SK-N-MC (cell line): ENCODE measurements at places on chromosomes 2 and 18.

GRCh38 chr2:101401906-101402305 lies 14.6 kb upstream of the CREG2 start:
- DNase-seq = no peak

GRCh38 chr2:236715077-236715476 lies 145.5 kb downstream of the ACKR3 start:
- DNase-seq = no peak

- no peak for DNase-seq
These were observed 371.9 kb downstream of the NBAS start for GRCh38 chr2:15189216-15189615.

GRCh38 chr18:74303936-74304335 lies 11.7 kb upstream of the C18orf63 start:
- no peak for DNase-seq

GRCh38 chr2:24174851-24175277 lies at the start of gene FAM228A:
Gene FAM228A, plus strand, starts transcription at chr2:24175053. Its CDS starts 428 bp downstream, at chr2:24175481.
- no peak for DNase-seq

DNA sequence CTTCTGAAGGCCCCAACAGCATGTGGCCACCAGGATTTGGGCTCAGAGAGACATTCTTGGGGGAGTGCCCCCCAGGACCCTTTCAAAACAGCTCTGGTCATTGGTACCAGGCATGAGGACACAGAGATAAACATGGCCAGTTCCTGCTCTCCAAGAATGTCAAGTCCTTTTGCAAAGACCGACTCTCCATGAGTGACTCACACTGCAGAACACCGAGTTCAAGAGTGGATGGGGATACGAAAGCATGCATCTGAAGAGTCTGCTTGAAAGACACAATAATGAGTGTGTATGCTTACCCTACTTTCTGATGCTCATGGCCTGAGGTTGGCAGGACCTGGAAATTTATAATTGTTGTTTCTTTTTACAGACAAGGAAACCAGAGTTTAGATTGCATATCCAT lies 450.6 kb downstream of the TSN start:
- no peak for DNase-seq

- no peak for DNase-seq
These were observed 126.2 kb upstream of the DTNA start for GRCh38 chr18:34583895-34584294.

DNA sequence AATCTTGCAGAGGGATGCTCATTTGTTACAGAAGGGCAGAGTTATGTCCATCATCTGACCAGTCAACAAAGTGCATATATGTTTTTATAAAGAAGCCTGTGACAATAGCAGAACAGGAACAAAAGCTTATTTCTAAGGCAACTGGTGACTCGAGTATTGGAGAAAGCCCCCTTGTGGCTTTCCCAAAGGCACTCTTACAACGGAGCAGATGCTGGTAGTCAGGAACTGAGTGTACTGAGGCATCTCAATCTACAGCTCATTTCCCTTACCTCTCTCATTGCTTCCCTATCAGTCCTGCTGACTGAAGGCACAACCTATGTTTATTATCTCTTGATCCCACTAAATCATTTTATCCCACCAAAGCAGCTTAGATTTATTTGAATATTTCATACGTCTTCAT lies 557.1 kb upstream of the CHAC2 start:
- no peak for DNase-seq

GRCh38 chr2:97969081-97970067 lies 26.4 kb downstream of the TMEM131 start:
- DNase-seq = no peak

GRCh38 chr2:206824087-206824618 lies 58.7 kb downstream of the FASTKD2 start:
- DNase-seq = no peak

DNA sequence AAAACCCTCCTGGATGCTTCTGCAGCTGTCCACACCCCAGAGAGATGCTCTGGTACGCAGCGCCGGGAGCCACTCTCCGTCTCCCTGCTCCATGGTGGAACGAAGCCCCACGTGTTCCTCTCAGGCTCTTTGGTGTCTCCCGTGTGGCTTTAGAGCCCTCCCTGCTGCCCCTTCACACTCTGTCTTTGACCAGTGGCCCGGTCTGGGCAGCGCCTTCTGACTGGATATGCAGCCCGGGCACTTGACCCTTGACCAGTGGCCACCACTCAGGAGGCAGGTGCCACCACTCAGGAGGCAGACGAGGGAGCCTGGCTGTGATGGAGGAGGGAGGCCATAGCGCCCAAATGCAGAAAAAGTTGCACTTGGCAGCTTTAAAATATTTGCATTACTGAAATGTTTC lies 214.5 kb upstream of the SALL3 start:
- no peak for DNase-seq
